ENCODE measurements at places on chromosomes 5 and 9. TPM values are rescaled to one million over a fixed set of nuclear protein-coding genes. Genes with fewer than 3 reads are reported as not detected.

Gene INIP
- total RNA-seq: 16.2 TPM

Gene FABP6
- total RNA-seq: not detected

Gene NSMF
- 34.6 TPM for total RNA-seq

Gene KLHL3
- 3.7 TPM for total RNA-seq

Gene LMBRD2
- total RNA-seq: 7.3 TPM

Gene NIM1K
- 4.0 TPM for total RNA-seq

Gene PLPPR1
- total RNA-seq: not detected

Gene FLT4
- total RNA-seq: 0.20 TPM

Gene SPAAR
- total RNA-seq: 0.20 TPM

Gene SV2C
- total RNA-seq: not detected
